Cardiac septum (tissue), 1 donor: ENCODE measurements at places on chromosomes 6 and 20. TPM values are rescaled to one million over a fixed set of nuclear protein-coding genes. Genes with fewer than 3 reads are reported as not detected.

The C4A gene
- total RNA-seq = 131 TPM

The VIP gene
- total RNA-seq = 0.67 TPM

The CCN2 gene
- total RNA-seq = 76.5 TPM

The STMND1 gene
- total RNA-seq = not detected

The FERMT1 gene
- 0.54 TPM for total RNA-seq

The RAET1G gene
- 0.35 TPM for total RNA-seq

The BPIFB4 gene
- not detected for total RNA-seq

The MAP3K4 gene
- 30.9 TPM for total RNA-seq

The PTGIS gene
- total RNA-seq = 37.6 TPM

The PPP1R3G gene
- 7.7 TPM for total RNA-seq

The MCCD1 gene
- total RNA-seq = not detected

The OR2H2 gene
- not detected for total RNA-seq

The SNAP25 gene
- 1.2 TPM for total RNA-seq

The NKX2-2 gene
- 0.11 TPM for total RNA-seq

The AIF1 gene
- total RNA-seq = 10.3 TPM

The HAO1 gene
- not detected for total RNA-seq

The TAAR9 gene
- total RNA-seq = not detected

The CTAGE9 gene
- total RNA-seq = not detected

The TBX18 gene
- 4.6 TPM for total RNA-seq
